ENCODE measurements at places on chromosomes 2 and 18.

DNA sequence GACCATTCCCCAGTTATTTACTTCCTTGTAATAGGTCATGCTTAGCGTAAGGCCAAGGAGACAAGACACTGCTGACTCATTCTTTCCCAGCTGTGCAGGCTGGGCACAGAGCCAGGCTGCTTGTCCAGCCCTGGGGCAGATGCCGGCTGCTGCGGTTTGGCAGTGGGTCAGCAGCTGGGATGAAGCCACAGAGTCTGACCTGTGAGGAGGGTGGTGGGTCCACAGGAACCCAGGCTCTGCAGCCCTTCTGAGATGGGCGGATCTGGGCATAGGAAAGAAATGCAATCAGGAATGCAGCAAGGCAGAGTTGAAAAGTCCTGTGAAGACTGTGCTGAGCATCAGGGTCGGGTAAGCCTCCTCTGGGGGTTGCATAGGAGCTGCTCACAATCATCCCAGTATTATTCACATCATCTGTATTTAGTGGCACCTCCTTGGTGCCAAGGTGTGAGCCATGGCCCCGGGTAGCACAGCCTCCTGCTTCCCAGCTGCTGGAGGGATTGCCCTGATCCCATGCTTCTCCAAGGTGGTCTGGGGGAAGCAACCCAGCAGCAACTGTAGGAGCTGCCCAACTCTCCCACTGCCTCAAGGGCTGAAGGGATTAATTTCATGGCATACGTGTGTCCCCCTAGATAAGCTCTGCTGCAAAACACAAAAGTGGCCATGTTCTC lies 139.0 kb downstream of the DDX1 start:
- no peak for DNase-seq

DNA sequence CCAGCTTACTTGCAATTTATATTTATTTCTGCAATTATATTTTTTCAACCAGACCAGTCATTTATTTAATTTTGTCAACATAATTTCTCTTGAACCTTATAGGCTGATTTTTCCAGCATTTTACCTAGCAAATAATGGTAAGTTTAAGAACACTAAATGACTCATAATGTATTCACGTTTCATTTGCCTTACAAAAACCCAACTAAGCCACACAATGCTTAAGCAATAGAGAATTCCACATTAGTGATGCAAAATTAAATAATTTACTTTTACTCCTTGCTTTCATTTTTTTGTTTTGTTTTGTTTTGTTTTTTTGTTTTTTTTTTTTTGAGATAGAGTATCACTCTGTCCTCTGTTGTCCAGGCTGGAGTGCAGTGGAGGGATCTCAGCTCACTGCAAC lies 110.4 kb upstream of the VRK2 start:
- DNase-seq: no peak

- no peak for DNase-seq
These were observed 300.3 kb upstream of the MGAT5 start for GRCh38 chr2:133953524-133953923.

GRCh38 chr2:184646177-184646576 lies 47.8 kb downstream of the ZNF804A start:
- no peak for DNase-seq

GRCh38 chr18:67041334-67041733 lies 437.4 kb upstream of the CDH19 start:
- no peak for DNase-seq

DNA sequence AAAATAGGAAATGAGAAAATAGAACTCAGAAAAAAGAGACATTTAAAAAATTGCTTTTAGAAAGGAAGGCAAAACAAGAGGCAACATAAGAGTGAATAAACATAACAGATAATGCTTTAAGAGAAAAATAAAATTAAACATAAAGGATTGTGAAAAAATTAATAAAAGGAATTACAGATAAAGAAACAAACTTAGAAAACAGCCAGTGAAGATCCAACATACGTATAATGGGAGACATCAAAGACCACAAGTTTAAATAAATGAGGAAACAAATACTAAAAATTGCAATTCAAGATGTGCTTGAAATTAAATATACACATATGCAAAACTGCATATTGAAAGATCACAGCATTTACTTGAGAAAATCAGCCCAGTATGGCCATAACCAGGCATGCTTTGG lies 448.9 kb downstream of the NBAS start:
- no peak for DNase-seq

DNA sequence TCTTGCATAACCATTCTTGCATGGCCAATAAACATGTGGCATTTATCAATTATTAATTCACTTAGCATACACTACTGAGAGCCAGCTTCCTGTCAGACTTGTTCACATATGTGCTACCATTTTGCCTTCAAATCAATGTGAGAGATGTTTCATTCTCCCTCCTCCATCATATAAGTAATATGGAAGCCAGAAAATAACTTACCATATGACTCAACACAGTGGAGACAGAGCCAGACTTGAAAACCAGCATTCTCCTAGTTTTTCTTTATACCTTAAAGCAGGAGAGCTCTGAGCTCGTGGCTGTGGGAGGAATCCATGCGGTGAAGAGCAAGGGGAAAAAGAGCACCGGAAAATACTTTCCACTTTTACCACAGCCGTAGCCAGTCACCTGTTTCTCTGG lies 215.0 kb upstream of the LRATD1 start:
- no peak for DNase-seq

Measured in activated CD8-positive, alpha-beta memory T cell treated with anti-CD3 and anti-CD28 coated beads for 1 hour (primary cell).